ENCODE measurements at places on chromosomes 5 and 9. TPM values are rescaled to one million over a fixed set of nuclear protein-coding genes. Genes with fewer than 3 reads are reported as not detected.

DNA sequence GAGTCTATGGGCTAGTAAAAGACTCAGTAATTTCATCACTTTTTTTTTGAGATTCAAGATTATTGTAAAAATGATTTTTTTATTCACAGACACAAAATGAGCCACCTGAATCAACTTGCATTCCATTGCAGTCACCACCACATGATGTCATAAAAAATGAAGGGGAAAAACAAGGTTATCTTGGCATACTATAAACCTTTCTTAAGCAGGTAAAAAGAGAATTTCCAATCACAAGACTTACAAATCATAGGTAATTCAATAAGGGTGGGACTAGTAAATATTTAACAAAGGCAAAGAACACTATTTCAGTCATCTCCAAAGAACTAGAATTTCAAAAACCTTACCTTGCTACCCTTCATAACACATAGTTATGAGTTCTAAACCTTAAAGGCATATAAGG, 30.7 kb downstream of the TRPM6 start:
- no peaks in the 10 kb centered on the region for H3K27me3 ChIP-seq
- H3K27ac ChIP-seq, result no peak overlapping the region
- H3K36me3 ChIP-seq, result no peaks in the 10 kb centered on the region
- no peak overlapping the region for H3K4me3 ChIP-seq

DNA sequence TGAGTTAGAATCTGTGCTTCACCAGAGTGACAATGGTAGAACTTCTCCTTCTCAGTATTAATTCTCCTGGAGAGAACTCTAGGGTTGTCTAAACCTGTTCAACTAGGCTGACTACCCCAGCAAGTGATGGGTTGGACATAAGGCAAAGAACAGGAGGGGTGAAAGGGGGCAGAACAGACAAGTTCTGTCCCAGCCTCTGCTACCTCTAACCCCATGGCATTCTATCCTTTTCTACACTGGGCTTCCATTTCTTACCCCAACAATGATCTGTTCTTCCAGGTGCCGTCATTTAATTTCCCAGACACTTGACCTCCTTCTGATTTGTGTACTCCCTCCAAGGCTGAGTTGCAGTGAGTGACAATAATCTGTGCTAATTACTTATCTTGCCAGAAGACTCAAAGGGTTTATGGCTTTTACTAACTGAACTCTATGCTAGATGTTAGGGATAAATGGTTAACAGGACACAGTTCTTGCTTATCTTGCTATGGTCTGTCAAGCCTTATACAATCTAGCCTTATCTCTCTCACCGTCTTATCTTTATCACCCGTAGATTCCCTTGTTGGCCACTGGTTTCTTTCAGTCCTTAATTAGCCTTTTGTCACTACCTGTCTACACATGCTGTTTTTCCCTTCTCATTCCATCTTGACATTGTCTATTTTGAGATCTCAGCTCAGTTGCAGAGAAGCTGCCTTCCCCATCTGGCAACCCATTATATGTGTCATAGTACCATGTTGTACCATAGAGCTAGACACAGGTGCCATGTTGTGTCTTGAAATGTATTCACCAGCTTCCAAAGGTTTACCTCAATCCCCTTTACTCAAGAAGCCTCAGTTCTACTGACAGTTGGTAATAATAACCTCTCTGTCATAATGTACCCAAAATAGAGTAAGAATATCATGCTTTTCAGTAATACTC, 10.0 kb upstream of the MATR3 start:
- H3K4me3 ChIP-seq, result no peak overlapping the region
- no peak overlapping the region for H3K27ac ChIP-seq
- no peaks in the 10 kb centered on the region for H3K4me1 ChIP-seq
- H3K36me3 ChIP-seq, result peaks cover 24% of the 10 kb centered on the region
- no peaks in the 10 kb centered on the region for H3K27me3 ChIP-seq

DNA sequence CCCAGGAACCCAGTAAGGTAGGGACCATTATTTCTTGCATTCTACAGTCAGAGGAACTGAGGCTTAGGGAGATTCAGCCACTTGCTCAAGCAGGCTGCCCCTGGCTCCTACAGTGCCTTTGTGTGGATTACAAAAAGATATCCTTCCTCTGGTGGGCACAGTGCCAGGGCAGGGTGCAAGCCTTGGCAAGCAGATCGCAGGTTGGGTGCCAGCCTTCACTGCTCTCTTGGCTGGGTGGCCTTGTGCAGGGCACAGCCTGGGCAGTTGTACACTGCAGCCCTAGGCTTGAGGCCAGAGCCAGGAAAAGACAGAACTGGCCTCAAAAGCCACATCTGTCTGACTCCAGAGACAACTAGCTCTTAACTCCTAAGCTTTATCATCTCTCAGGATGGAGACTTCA, 15.0 kb downstream of the DOCK2 start:
- no peaks in the 10 kb centered on the region for H3K36me3 ChIP-seq
- H3K4me3 ChIP-seq, result no peak overlapping the region
- peaks cover 8% of the 10 kb centered on the region for H3K4me1 ChIP-seq
- DNase-seq, result no peak
- H3K27ac ChIP-seq, result no peak overlapping the region

DNA sequence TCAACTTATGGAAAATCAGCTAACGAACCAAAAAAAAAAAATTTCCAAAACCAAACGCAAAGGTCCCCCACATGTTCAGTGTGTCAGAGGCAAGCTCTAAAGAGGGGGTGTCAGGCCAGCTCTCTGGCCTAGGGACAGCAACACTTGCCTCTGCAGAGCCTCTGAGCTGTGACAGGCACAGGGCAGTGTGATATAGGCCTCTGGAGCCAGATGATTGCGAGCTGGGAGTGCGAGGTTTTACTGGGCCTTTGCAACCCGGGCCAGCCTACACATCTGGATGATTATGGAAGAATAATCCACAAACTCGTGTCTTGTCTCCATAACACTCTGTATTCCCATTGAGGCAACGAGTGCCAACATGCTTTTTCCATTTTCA, 67.7 kb upstream of the STC2 start:
- H3K27me3 ChIP-seq, result peaks cover 10% of the 10 kb centered on the region
- no peak for DNase-seq
- H3K36me3 ChIP-seq, result no peaks in the 10 kb centered on the region

DNA sequence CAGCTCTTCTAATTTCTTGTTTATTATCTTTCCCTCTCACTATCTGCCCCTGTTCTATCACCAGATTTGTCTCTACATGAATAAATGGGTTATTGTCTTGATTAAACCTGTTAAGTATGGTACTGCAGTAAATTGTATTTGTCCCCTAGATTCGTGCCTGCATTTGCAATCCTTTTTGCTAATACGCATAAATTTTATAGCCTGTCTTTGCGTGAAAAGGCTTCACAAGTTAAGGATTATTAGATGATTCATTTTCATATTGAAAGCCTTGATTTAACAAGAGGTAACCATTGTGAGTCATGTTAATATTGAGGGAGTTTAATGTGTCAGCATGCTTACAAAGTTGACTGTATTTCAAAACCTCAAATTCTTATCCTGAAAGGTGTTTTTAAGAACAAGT, 204.6 kb downstream of the PCSK1 start:
- peaks cover 11% of the 10 kb centered on the region for H3K4me1 ChIP-seq
- DNase-seq, result no peak
- no peaks in the 10 kb centered on the region for H3K36me3 ChIP-seq
- peak overlapping the region; percentile 4 for H3K27ac ChIP-seq
- no peak overlapping the region for H3K4me3 ChIP-seq

DNA sequence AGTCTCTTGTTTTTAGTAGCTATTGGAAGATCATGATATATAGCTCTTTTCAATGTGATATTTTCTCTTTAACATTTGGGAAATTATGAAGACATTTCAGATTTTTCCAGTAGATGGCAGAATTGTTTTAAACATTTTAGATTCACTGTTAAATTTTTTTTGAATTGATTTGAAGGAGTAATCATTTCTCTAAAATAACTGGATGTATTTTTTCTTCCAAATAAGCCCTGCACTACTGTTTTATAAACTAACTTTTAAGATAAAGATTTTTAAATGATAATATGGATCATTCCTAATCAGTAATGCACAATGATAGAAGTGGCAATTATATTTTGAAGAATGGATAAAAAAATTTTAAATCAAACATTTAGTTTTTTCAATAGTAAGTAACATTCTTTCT, 14.2 kb downstream of the NDUFAF2 start:
- no peaks in the 10 kb centered on the region for H3K4me1 ChIP-seq
- DNase-seq, result no peak
- no peak overlapping the region for H3K27ac ChIP-seq
- H3K27me3 ChIP-seq, result no peaks in the 10 kb centered on the region
- H3K36me3 ChIP-seq, result peaks cover 9% of the 10 kb centered on the region

- no peak overlapping the region for H3K27ac ChIP-seq
- H3K36me3 ChIP-seq, result no peaks in the 10 kb centered on the region
- no peaks in the 10 kb centered on the region for H3K27me3 ChIP-seq
- DNase-seq, result no peak
- H3K4me1 ChIP-seq, result peaks cover 20% of the 10 kb centered on the region
Observed at GRCh38 chr9:30235068-30235467, 2149.4 kb upstream of the ACO1 start.

DNA sequence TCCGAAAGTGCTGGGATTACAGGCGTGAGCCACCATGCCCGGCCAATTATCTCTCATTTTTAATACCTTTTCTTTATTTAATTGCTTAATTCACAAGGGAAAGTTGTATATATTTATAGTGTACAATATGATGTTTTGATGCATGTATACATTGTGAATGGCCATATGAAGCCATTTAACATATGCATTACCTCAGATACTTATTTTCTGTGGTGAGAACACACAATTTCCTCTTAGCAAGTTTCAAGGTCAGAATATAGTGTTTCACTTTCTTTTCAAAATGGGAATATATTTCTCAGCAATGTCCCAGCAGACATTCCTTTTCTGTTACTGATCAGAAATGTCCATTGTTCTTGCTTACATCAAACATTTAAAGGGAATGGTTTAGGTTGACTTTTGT, 1596.3 kb downstream of the MAT2B start:
- no peak overlapping the region for H3K27ac ChIP-seq
- no peak for DNase-seq
- H3K27me3 ChIP-seq, result no peaks in the 10 kb centered on the region

DNA sequence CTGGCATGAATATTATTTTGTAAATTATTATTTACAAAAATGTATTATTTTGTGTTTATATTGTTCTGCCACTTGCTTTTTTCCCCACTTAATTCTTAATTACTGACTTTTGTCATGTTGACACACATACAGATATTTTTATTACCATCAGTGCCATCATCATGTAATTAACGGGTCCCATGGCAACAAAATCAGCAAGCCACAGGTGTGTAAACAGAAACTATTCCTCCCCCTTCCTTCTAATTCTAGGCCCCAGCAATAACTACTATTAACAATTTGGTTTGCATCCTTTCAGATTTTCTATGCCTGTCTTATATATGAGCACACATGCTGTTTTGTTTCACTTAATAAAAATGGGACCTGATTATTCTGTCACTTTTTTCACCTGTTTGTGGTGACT, 29.3 kb downstream of the CYFIP2 start:
- H3K4me1 ChIP-seq, result peaks cover 5% of the 10 kb centered on the region

DNA sequence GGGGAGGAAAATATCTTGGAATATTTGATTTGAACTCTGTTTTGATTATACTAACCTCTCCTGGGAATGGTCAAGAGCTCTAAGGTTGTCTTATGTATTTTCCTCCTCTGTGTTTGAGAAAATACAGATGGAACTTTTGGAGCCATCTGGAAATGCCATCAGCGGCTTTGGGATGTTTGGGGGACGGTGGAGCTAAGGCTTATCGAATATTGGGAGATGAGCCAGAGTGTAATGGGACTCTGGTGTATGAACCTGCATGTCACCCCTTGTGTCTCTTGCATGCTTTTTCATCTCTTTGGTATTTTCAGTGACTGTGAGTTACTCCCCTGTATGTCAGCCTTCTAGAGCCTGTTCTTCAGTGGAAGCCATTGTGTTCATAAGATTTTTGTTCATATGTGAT, 180.0 kb upstream of the OTULINL start:
- peak overlapping the region; percentile 60 for H3K27ac ChIP-seq
- DNase-seq, result no peak
- H3K27me3 ChIP-seq, result no peaks in the 10 kb centered on the region

Gene ASPN
- 0.86 TPM for total RNA-seq

Gene FOXD4L6
- total RNA-seq, result 0.53 TPM

Gene ZDHHC21
- 18.6 TPM for total RNA-seq

Gene PHF24
- total RNA-seq, result 0.62 TPM

Gene KIF12
- total RNA-seq, result 5.2 TPM

Gene CMYA5
- 6.7 TPM for total RNA-seq

Gene KCNV2
- total RNA-seq, result not detected

Gene ZFYVE16
- 75.1 TPM for total RNA-seq

Gene NCS1
- total RNA-seq, result 44.8 TPM

Gene CCDC127
- total RNA-seq, result 10.2 TPM

Data from mesothelial cell of epicardium (in vitro differentiated cells).